ENCODE measurements at places on chromosomes 13 and 19. TPM values are rescaled to one million over a fixed set of nuclear protein-coding genes. Genes with fewer than 3 reads are reported as not detected.

Gene GJB2
- 8.5 TPM for total RNA-seq

Gene LYPD5
- total RNA-seq: 0.33 TPM

Gene FSTL3
- total RNA-seq: 507 TPM

Gene AP2A1
- total RNA-seq: 149 TPM

Gene OSCAR
- total RNA-seq: 1.5 TPM

Gene LGALS16
- not detected for total RNA-seq

Gene MEIOSIN
- not detected for total RNA-seq

Data from mesangial cell (primary cell).